ENCODE measurements at places on chromosomes 2 and 18.

DNA sequence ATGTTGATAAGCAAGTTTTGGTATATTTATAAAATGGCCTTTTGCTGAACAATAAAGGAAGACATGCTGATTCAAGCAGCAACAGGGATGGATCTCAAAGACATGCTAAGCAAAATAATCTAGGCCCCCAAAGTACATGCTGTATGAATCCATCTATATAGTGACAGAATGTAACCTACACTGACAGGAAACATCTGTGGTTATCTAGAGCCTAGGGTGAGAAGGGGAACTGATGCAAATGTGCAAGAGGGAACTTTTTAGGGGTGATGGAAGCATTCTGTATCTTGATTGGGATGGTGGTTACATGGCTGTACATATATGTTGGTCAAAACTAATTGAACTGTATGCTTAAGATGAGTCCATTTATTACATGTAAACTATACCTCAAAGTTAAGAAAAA is 24.2 kb downstream of the CNRIP1 start:
- no peak for DNase-seq

- peak; percentile 5 for DNase-seq
Observed at GRCh38 chr2:239594019-239594771, 193.4 kb upstream of the HDAC4 start.

GRCh38 chr2:98009887-98010760 is 14.4 kb upstream of the TMEM131 start:
- no peak for DNase-seq

- no peak for DNase-seq
Observed at GRCh38 chr2:174312581-174313234, 22.0 kb upstream of the SP9 start.

DNA sequence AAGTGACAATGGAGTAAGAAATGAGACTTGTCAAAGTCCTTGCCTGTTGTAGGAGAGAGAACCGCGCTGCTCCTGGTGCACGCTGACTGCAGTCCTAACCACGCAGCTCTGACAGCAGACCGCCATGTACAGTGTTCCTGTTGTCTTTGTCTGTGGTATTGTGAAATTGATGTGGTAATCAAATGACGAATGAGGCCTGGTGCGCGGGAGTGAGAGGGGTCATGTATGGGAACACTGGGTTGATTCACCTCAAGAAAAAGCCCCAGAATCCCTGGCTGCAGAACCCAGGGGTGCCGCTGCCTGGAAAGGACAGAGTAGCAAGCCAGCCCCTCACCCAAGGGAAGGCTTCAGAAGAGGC is 64.0 kb downstream of the INPP4A start:
- peak; percentile 75 for DNase-seq

- DNase-seq: no peak
Observed at GRCh38 chr2:14348247-14348646, 284.3 kb upstream of the LRATD1 start.

- no peak for DNase-seq
Observed at GRCh38 chr2:134685967-134686366, 32.8 kb downstream of the TMEM163 start.

GRCh38 chr2:69386360-69386759 is 667 bp downstream of the GFPT1 start:
- DNase-seq: no peak

- DNase-seq: no peak
Observed at GRCh38 chr2:6186332-6187151, 494.4 kb downstream of the SOX11 start.

DNA sequence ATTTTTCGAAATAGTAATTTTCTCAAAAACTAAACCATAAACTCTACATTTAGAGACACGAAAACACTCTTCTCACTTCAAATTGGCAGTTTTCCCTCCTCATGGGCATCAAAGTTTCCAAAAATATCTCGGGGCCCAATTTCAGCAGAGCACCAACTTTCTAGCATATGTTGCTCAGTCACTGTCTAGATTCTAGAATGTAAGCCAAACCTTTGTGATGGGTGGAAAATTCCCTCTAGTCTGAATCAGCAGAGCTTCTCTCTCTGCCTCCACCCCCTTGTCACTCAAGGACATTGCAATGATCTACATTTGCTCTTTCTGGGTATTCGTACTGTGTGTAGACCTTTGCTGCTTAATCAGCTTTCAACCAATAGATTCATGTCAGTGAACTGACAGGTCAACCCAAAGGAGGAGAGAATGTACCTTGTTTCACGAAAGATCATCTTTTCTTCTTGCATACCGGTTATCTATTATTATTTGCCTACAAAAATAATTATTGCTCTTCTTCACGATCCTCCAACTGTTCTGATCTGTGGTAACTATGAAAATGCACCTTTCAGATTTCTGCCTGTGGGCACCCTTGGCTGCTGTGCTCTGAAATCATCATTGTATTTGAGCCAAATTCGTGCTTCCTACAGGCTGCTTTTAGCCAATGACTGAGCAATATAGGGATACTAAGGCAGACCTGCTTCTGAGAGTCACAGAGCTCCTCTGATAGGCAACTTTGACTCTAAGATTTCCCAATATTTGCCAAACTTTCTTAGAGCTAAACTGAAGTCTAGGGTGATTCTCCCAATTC is 38.7 kb upstream of the GLS start:
- no peak for DNase-seq

DNA sequence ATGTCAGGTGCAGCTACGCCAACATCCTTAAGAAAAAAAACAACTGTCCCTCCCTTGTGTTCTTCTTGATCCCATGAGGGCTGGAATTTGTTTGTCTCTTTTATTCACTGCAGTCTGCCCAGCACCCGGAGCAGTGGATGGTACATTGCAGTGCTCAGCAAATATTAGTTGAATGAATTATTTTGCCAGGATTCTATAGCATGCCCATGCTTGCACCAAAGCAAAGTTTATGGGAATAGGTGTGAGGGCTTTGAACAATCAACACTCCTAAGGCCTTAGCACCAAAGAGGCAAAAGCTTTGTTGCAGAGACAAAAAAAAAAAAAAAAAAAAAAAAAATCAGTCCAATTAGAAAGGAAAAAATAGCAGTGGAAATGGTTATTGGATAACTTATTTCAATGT is 28.7 kb upstream of the DCC start:
- no peak for DNase-seq

DNA sequence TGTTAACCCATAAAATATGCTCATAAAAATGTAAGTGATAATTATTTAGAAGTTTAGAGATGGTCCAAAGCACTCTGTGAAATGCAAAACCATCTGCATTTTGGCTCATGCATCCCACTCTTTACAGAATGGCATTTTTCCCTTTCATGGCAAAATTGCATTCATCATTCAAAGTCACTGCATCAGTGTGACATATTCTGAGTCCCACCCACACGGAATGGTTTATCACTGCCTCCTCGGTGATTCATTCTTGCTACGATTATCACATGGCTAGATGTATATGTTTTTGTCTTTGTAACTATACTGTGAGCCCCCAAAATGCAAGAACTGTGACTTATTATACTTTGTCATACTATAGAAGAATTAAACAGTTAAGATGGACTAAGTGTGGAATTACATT is 293.0 kb downstream of the LRATD1 start:
- DNase-seq: no peak

GRCh38 chr18:37836071-37836970 is 270.7 kb upstream of the CELF4 start:
- DNase-seq: no peak

DNA sequence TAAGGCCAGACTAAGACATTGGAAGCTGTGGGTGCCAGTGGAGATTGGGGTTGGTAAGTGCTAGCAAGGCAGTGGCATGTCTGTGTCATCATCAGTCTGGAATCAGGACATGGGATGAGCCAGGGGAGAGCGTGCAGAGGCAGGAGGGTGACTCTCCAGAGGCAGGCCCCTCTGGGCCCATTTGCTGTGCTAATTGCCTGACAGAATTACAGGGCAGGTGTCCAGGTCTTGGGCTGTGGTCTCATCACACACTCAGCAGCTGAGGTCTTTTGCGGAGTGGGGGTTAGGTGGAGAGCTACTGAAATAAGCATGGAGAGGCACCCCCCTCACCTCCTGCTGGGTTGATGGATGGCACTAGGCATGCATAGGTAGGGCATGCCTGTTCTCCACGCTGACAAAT is 57.4 kb downstream of the CELF4 start:
- DNase-seq: no peak

DNA sequence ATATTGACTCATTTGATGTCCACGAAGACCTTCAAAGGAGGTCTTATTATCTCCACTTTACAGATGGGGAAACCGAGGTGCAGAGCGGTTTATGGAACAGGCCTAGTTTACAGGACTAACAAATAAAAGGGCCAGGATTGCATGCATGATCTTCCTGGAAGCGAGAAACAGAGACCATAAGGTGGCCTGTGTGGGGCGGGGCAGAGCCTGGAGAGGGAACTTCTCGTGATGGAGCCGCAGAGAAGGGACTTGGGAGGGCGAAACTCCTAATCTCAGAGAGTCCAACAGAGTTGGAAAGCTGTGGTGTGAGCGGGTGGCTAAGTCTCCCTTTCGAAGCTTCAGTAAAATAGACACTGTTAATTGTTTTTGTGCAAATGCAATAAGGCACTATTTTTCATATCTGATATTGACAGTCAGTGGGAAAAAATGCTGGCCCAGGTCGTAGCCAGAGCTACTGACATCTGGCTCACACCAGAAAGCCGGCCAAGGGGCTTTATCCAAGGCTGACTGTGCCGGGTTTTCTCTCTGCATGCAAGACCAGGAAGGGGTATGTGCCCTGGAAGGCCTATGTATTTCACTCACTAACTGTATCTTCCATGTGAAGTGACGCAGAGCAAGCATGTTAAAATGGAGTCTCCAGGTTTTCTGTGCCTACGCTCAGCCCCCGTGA is 4.5 kb downstream of the INPP5D start:
- no peak for DNase-seq

DNA sequence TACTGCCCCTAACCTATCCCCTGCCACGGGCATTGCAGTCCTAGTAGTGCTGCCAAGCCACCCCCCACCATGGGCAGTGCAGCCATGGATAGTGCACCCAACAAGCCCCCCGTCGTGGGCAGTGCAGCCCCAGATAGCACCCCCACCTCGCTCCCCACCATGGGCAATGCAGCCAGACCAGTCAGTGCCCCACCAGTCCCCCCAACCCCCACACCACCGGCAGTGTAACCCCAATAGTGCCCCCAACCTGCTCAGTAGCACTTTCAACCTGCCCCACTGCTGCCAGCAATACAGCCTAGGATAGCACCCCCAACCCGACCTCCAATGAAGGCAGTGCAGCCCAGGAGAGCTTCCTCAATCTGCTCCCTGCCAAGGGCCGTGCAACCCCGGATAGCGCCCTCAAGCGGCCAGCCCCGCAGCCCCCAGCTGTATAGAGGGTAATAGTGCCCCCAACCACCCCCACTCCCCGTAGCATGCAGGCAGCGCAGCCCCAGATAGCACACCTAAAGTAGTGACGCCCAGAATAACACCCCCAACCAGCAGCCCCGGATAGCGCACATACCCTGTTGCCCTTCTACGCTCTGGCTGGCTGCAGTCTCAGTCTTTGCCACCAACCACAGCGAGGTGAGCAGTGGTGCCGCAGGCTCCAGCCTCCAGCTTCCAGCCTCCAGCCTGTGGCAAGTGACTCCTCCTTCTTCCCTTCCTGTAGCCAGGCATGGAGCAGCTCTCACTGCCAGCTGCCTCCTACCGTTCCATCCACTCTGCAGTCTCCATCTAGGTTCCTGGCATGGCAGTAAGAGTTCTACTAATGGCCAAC is 45.4 kb upstream of the ANKRD62 start:
- DNase-seq: no peak

DNA sequence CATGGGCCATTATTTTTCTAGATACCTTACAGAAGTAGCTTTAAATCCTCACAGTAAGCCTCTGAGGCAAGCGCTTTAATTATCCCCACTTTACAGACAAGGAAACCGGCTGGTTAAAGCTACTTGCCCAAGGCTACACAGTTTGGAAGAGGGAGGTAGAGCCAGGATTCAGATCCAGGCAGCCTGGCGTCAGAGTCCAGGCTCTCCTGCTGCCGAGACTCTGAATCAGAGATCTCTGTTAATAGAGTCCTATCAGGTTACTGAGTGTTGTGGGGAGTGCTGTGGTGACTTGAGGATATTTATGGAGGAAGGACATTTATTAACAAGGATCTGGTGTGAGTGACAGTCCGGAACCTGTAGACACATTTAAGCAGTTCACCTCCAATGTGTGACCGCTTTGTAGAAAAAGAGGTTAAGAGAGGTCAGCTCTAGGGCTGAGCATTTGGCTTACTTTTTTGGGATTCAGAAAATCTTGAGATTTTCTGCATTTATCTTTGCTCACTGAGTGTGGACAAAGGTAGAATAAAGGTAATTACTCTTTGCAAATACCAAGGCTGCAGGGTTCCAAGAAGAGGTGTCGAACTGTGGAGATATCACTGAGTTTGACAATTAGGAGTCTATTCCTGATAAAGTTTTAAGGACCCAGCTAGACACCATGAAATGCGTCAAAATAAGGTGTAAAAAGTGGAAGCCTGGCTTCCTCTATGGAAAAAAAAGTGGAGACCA is 1.6 kb upstream of the CEP192 start:
- DNase-seq: no peak

DNA sequence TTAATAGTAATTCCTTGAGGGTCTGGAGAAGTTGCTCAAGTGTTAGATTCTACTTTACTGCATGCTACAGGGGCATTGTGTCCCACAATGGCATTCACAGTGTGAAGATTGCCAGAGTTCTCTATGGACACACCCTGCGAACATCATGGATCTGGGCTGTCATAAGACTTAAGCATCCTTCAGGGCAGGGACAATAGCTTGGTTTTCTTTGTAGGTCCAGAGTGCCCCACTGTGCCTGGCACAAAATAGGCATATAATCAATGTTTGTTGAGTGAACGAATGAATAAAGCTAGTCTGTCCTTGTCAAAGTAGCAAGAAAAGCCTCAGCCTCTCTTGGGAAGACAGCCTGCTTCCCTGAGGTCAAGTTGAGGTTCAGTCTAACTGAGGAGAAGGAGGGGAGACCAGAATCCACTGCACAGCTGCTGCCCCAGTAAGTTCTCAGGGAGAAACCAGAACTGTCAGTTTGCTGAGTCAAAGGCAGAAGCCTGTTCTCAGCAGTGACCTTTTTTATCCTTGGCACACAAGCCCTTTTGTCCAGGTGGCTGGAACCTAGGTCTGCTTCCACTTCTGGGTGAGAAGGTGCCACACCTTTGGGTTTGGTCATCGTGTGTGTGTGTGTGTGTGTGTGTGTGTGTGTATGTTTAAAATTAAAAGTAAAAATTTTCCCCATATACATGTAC is 15.0 kb downstream of the INPP4A start:
- no peak for DNase-seq

GRCh38 chr2:100426384-100426720 is 8.9 kb upstream of the CHST10 start:
- DNase-seq: no peak

DNA sequence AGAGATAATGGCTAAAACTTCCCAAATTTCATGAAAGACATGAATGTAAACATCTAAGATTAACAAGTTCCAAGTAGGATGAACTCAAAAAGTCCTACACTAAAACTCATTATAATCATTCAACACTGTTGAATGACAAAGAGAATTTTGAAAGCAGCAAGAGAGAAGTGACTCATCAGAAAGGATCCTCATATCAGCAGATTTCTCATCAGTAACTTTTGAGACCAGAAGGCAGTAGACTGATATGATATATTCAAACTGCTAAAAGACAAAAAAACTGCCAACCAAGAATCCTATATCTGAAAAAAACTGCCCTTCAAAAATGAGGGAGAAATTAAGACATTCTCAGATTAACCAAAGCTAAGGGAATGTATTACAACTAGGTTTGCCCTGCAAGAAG is 130.6 kb upstream of the OTX1 start:
- no peak for DNase-seq
